Stimulated activated CD4-positive, alpha-beta T cell treated with anti-CD3 and anti-CD28 coated beads, Interleukin-15, amount 100 ng/mL, for 24 hours (primary cell): ENCODE measurements at places on chromosomes 16 and 17.

DNA sequence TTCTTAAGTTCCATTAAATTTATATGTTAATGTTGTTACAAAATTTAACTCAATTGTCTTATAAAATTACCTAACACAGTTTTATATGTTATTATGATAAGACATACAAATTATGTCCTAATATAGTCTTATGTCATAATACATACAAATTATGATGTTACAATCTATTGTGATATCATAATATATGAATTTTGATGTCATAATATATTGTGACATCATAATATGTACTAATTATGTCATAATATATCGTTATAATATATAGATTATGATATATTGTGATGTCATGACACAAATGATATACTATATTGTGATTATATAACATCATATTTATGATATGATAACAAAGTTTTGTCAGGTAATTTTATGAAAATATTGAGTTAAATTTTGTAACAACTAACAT lies 1789.6 kb downstream of the TP53TG3F start:
- no peak for DNase-seq

GRCh38 chr17:77312061-77312701 lies 171.4 kb downstream of the SEC14L1 start:
- no peak for DNase-seq

- DNase-seq: no peak
Measured at GRCh38 chr17:62671553-62671952, 44.1 kb downstream of the MRC2 start.

- no peak for DNase-seq
Measured at GRCh38 chr16:2090481-2090776, 42.6 kb downstream of the TSC2 start.

GRCh38 chr17:78583091-78583490 lies 5.9 kb upstream of the DNAH17 start:
- DNase-seq: no peak

DNA sequence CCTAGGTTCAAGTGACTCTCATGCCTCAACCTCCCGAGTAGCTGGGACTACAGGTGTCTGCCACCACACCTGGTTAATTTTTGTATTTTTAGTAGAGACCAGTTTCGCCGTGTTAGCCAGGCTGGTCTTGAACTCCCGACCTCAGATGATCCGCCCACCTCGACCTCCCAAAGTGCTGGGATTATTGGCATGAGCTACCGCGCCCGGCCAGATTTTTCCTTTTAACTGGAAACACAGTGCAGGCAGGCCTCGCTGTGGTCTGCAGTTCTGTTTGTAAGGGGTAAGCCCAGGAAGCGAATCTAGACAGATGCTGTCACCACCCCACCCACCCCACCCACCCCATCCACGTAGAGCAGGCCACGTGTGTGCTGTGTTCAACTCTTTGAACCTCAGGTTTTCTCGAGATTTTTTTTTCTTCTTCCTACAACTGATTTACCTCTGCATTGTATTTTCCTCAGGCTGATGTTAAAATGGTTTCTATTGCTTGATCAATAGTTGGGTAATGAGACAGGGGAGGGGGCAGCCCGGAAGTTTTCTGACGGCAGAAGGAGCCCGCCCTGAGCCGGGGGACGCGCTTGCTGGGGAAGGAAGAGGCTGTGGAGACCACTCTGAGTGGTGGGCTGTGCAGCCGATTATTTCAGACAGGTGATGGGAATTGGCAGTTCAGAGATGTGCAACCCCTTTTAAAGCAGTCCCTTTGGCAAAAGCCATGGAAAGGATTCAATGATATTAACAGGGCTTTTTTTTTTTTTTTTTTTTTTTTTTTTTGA lies 72.9 kb downstream of the DNAH17 start:
- DNase-seq: no peak

GRCh38 chr16:3830625-3831254 lies 49.8 kb downstream of the CREBBP start:
- DNase-seq: no peak

DNA sequence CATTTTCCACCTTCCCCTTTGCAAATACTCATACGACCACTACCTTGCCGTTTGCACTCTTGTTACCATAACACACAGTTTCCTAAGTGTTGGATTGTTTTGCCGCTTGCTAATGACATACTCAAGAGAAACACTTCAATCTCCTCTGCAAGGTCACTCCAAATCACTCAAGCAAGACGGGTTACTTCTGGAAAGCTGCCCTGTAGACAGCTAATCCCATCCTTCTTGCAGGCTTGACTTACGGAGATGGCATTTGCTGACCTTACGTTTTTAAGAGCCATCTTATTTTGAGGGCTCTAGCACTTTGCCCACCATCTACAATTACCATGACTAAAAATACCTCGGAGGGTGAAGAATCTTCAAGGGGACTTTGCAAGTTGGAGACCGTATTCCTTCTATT lies 46.2 kb downstream of the MYH3 start:
- no peak for DNase-seq

DNA sequence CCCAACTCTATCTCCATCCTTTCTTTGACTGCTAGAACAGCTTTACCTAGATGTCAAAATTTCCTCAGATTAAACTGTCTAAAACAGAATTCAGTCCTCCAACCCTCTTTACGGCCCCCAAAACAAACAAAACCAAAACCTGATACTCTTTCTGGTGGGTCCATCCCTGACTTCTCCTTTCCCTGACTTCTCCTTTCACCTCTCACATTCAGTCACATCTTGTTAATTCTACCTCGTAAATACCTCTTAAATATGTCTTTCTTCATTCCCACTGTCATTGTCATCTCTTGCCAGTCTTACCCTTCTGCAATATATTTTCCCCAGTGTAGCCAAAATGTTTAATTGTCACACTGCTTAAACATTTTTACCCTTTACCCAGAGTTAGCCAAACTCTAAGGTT lies 4.6 kb downstream of the PPM1E start:
- no peak for DNase-seq

DNA sequence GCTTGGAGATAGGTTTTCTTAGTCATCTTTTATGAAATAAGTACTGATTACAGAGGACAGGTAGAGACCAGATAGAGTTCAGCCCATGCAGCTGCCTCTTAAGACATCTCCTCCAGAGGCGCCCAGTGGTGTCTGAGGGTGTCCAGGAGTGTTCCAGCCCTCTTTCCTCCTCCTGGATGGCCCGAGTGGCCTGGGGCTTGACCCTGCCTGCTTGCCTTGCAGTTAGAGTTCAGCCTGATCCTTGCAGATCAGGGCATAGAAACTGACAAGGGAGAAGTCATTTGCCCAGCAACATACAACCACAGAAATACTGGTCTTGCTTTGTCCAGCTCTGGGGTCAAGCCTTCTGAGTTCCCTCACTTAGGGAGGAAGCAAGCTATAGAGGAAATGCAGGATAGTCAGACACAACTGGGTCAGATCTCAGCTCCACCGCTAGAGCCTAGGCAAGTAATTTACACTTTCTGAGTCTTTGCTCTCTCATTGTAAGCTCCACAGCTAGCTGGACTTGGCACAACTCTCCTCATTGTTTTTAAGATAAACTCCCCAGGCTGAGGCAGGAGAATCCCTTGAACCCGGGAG lies 3.6 kb upstream of the CCL1 start:
- no peak for DNase-seq

GRCh38 chr17:75513641-75514000 lies 1.7 kb downstream of the CASKIN2 start:
- DNase-seq: no peak

GRCh38 chr16:89711601-89712273 lies 9.0 kb downstream of the VPS9D1 start:
- DNase-seq: peak; percentile 83

GRCh38 chr16:86865851-86866662 lies 287.7 kb downstream of the FOXL1 start:
- DNase-seq: no peak

DNA sequence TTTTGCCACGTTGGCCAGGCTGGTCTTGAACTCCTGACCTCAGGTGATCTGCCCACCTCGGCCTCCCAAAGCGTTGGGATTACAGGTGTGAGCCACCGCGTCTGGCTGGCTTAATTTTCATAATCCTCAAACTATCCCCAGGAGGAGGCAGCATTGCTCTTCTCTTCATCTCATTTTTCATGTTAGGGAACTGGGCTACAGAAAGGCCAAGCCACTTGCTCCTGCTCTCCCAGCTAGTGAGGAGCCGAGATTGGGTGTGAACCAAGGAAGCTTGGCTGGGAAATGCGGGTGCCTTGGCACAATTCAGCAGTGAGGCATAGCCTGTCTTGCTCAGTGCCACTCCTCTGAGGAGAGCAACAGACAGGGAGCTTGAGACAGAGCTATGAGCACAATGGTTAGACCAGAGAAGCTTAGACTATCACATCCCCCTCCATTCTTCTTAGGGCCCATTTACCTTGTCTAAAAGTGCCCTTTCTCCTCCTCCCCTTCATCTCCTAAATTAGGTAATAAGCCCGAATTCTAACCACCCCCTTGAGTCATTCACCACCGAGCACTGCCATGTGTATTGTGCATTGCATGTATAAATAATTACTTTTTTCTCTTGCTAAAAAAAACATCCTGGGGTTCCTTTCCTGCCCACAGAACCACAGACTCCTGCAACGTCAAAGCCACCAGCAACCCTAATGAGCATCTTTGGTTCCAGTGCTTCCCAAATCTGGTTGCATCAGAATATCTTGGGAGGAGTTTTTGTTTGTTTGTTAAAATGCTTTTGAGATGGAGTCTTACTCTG lies 20.0 kb upstream of the KIF19 start:
- DNase-seq: no peak

DNA sequence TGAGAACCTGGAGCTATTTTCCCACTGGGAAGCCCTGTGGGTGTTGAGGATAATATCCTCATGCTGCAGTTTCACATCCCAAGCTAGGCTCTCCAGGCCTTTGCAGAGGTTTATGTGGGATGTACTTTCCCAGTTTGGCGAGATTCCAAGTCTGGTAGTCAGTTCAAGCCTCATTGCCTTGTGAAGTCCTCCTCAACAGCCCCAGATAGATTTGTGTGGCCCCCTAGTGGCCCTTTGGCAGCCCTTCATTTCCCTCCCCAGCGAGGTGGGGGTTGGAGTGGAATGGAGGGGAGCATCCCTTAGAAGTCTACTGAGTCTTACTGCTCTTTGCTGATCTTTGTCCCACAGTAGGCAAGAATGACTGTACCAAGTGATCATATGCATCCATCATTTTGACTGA lies 137.9 kb downstream of the CDH11 start:
- DNase-seq: no peak

- DNase-seq: no peak
Measured at GRCh38 chr16:26464576-26465266, 602.0 kb upstream of the C16orf82 start.

GRCh38 chr16:67326472-67327309 lies at the start of the genes KCTD19 and LRRC36:
Gene KCTD19 (minus strand): TSS chr16:67326741. CDS start chr16:67326707, 34 bp downstream.
Gene LRRC36 (plus strand): TSS chr16:67326815. CDS start chr16:67326863, 48 bp downstream.
- peak; percentile 79 for DNase-seq

DNA sequence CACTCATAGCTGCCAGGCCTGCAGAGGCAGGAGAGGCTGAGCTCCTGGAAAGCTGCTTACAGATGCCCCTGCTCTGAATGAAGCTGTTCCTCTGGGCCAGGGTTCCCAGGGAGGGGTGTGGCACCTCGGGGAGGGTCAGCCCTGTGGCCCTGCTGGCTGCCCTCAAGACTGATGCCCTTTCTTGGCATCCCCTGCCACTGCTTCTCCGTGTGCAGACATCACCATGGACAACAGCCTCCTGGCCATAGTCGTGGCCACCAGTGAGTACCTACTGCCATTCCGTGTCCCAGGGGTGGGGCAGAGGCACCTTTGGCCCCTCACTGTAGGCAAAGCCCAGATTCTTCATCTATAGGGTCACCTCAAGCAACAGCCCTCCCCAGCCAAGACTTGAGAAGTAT lies 8.9 kb downstream of the MRPL27 start:
- DNase-seq: no peak

- no peak for DNase-seq
Measured at GRCh38 chr17:75411328-75412067, 6.0 kb upstream of the GRB2 start.

- no peak for DNase-seq
Measured at GRCh38 chr17:45425984-45426413, 6.7 kb downstream of the ARHGAP27 start.

- DNase-seq: no peak
Measured at GRCh38 chr17:27525836-27526603, 69.8 kb downstream of the KSR1 start.

DNA sequence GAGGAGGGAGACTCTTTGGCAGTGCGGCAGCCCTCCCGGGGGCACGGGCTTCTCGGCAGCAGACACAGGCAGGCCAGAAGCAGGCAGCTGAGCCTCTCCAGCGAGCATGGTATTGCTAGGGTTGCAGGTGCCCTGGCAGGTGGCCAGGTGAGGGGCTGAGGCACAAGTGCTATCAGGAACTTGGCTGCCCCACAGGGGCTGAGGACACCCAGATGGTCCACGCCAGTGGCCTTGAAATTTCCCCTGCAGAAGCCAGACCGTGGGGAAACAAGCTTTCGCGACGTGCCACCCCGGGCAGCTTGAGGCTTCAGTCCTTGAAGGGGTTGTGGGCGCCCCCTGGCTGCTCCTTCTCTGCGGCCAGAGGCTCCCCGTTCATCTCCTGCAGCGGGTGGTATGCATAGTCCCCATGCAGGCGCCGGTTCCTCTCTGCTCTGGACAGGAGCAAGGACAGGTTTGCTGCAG lies 8.5 kb downstream of the NAGPA start:
- no peak for DNase-seq

DNA sequence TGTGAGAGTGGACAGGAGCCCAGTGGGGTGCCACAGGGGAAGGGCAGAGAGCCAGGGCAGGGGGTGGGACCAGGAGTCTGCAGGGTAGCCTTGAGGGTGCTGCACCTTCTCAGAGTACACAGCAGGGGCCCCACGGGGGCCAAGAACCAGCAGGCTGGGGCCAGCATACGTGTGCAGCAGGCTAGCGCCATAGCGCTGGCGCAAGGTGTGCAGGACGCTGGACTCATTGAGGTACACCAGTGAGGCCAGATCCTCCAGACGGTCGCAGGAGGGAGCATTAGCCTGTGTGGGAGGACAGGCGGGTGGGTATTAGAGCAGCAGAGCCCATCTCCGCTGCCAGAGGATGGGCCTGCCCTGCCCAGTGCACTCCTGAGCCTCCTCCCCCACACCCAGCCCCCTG lies 58.8 kb downstream of the MYO18A start:
- no peak for DNase-seq

DNA sequence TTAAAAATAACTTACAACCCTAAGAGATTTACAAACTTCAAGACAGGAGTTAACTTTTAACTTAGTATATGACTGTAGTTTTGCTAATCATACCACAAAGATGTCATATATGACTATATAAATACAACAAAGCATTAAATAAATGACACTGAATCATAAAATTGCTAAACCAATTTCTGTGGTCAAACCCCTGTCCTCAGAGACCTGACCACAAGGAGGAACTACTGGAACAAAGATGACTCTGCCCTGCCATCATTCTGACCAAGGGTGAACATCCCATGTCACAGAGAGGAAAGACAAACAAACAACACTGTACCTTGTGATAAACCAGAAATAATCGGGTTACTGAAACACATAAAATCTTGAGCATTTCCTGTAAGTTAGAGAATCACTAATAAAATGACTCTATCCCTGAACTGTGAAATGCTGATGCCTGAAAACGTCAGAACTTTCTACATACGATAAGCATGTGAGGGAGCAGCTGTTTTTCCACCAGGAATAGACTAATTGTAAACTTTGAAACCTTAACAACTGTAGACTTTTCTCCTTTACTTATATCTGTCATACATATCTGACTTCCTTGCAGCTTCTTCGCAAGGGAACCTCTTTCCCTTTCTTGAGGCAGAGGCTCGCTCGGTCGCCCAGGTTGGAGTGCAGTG lies 47.9 kb downstream of the WDR59 start:
- peak; percentile 11 for DNase-seq

GRCh38 chr17:51374209-51374608 lies 113.9 kb downstream of the UTP18 start:
- no peak for DNase-seq
